ENCODE measurements at places on chromosomes 13 and 19. TPM values are rescaled to one million over a fixed set of nuclear protein-coding genes. Genes with fewer than 3 reads are reported as not detected.
A peak's percentile ranks its signal among the peaks of the same experiment; 100 is the strongest.

ACP7 gene
- not detected for total RNA-seq

PRR36 gene
- total RNA-seq: 0.07 TPM

LILRB1 gene
- total RNA-seq: 1.0 TPM

KLK2 gene
- total RNA-seq: not detected

TEKTIP1 gene
- total RNA-seq: 0.80 TPM

ZNF729 gene
- not detected for total RNA-seq

NLRP7 gene
- not detected for total RNA-seq

ANGPTL8 gene
- total RNA-seq: not detected

DNA sequence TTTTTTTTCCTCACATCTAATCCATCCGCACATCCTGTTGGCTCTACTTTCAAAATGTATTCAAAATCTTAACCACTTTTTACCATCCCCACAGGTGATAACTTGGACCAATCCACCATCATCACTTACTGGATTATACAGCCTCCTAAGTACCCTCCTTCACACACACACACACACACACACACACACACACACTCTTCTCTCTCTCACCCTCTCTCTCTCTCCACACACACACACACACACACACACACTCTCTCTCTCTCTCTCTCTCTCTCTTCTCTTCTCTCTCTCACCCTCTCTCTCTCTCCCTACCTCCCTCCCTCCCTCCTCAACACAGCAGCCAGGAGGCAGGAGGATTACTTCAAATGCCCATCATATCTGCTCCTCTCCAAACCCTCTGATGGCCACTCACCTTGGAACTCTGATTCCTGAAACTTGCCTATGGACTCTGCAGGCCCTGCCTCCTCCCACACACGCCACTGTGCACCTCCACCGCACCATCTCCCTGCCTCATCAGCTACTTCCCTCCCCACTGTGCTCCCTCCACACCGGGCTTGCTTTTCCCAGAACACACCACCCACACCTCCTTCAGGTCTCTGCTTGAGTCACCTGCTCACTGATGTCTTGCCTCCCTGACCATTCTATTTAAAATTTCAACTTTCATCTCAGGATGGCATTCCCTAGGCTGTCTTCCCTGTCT is 39.7 kb downstream of the RCBTB2 start:
- DNase-seq: no peak

DNA sequence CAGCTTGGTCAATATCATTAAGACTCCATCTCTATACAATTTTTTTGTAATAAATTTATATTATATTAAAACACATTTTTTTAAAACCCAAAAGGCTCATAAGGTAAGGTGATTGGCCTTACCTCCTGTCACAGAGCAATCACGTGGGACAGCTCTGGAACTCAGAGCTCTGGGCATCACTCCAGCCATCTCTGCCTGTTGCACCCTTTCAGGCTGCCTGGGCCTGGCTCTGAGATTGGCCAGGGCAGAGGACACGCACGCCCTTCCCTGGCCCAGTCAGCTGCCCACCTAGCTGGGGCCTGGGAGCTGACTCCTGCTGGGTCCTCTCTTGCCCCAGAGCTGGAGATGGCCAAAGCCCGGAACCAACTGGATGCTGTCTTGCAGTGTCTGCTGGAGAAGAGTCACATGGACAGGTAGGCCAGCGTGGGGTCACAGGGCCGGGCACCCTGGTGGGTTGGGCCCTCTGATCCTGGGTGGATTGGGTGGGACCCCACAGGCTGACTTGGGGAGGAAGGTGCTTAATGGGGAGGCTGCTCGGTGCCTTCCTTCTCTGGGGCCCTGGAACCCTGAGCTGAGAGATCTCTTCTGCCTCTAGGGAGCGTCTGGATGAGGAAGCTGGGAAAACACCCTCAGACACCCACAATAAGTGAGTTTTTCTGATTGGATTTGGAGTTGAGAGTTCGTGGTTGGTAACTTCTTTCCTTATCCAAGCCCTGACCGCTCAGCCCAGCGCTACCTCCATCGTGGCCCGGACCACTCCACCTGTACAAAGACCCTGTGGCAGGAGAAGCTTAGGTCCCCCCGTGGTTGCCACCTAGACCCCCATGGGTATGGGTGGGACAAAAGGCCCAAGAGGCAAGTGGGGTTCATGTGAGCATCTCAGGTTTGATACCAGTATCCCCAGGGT is 3.7 kb downstream of the LIN37 start:
- DNase-seq: no peak

DNA sequence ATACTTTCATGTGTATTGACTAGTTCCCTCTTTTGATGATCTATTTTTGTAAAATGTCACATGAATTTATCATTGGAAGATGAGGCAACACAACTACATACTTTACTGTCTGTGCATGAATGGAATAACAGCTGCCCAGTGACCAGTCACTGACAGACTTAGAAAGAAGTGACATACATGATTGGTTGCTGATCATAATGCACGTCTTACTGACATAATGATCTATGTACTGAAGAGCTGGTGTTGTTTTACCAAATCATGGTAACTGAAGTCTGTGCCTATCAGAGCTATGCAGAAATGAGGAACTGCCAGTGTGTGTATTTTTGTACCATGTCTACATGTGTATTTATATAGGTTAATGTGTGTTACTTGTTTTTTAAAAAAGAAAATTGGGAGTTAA is 26.5 kb downstream of the GPR18 start:
- no peak for DNase-seq

DNA sequence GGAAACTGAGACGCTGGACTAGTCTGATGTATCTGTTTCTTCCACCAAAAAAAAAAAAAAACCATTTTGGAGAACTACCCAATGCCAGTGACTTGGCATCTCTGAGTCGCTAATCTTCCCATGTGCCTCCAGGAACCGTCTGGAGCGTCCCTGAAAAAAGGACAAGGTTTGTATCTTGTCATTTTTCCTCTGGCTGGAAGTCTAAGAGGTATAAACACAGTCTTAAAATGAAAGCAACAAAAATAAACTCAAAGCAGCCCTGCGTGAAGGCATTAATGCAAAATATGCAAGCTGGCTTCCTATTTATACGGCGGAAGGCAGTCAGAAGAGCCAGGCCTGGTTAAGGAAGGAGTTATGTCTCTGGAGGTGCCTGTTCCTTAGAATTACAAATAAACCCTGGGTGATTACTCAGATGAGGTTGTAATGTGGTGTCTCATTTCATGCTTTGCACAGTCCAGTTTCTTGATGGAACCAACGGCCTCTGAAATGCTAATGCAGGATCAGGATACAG is 20.3 kb downstream of the ACTN4 start:
- DNase-seq: no peak

GRCh38 chr19:48480558-48481500 is 11.7 kb downstream of the CYTH2 start:
- peak; percentile 63 for DNase-seq

DNA sequence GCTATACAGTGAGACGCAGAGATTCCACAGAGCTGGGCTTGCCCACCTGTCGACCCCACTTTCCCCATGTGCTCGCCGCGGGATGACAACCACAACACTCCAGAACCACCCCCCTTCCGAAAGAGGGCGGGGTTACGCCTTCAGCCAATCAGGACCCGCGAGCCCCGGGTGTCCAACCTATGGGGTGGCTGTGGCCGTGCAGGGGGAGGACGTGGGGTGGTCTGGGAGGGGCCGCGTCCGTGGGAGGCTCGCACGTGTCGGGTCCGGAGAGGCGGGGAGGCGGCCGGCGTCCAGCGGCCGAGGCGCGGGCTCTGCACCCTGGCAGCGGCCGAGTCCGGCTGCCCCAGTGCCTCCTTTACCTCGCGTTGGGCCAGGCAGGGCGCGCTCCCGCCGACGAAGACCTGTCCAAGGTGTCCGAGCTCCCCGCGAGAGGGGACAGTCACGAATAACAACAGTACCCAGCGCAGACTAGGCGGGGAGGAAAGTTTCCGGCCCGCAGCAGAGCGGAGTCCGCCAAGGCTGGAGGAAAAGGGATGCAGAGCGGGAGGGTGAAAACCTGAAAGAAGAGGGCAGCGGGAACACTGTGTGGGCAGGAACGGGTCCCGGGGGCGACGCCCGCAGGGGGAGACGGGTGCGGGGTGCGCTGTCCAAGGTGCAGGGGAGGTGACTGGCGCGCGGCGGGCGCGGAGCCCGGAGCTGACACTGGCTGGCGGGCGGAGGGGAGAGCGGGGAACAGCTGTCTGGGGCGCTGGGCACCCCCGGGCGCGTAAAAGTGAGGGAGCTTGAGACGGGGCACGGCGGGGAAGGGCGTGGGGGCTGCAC is 911 bp downstream of the ENOX1 start:
- DNase-seq: peak; percentile 90

- DNase-seq: peak; percentile 25
Observed at GRCh38 chr19:35307931-35308330, 16.0 kb downstream of the MAG start.

GRCh38 chr19:15730538-15730937 is 2.7 kb downstream of the OR10H2 start:
- DNase-seq: no peak

- no peak for DNase-seq
Observed at GRCh38 chr19:2260341-2260805, 4.2 kb upstream of the JSRP1 start.

GRCh38 chr19:54299126-54299498 is 13.9 kb downstream of the LILRA5 start:
- no peak for DNase-seq

GRCh38 chr19:29596080-29596727 is 9.9 kb upstream of the POP4 start:
- no peak for DNase-seq

DNA sequence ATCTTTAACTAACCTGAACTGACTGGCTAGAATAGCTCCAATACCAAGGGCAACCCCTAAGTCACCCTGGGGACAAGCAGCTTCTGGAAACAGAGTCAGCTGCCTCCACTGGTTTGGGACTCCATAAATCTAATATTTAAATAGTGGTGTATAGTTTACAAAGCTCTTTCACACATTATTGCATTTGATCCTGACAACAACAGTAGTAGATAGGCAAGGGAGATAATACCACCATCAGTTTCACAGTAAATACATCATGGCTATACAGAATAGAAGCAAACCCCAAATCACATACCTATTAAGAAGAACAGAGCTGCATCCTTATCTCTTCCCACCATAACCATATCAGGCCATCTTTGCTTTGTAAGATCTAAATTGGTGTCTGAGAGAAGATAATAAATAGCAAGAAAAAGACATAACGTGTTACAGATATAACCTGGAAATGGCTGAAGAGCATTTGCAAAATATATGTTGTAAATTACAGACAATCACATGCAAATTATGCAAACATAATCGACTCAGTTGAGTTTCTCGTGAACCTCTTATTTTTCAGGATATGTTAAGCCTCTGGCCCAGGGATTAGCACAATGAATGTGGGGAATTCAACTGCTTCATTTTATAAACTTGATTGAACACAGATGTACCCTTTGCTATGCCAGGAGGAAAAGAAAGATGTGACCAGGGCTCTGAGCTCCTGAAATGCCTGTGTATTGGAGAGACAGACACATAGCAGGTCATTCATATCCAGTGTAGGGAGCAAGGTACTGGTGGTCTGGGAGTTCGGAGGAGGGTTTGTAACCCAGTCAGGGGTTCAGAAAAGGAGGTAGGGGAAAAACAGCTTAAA is 142.5 kb downstream of the SLC7A1 start:
- no peak for DNase-seq

GRCh38 chr13:108606424-108606823 is 23.0 kb upstream of the MYO16 start:
- no peak for DNase-seq

DNA sequence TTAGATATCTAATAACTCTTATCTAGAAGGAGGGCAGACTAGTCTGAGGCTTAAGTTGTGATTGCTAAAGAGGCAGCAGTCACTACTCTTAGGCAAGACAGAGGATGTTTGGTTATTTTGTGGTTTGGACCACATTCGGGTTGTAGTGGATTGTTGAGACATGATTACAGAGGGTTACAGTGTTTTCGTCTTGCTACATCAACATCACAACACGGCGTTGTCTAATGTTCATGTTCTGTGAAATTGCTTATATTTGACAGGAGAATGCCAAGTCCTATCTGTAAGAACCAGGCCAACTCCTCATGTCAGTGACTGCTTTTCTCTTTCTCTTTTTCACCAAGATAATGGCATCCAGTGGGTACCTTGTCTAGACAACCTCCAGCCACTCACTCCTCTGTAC is 16.8 kb upstream of the TM9SF2 start:
- DNase-seq: no peak

GRCh38 chr13:95381212-95381527 is 79.9 kb upstream of the ABCC4 start:
- peak; percentile 33 for DNase-seq

DNA sequence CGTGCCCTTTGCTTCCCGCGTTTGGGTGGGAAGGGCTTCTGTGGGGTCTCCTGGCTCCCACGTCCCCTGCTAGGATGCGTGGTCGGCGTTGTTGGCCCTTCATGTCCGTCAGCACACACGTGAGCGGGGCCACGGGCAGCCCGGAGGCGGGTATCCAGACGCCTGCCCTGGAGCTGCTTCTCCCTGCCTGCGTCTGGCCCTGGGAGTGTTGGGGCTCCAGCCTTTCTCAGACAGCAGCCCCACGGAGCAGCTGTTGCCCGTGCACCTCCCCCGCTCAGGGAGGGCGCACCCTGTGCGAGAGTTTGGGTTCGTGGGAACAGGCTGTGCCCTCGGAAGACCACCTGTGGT is 14.5 kb downstream of the DAZAP1 start:
- no peak for DNase-seq

DNA sequence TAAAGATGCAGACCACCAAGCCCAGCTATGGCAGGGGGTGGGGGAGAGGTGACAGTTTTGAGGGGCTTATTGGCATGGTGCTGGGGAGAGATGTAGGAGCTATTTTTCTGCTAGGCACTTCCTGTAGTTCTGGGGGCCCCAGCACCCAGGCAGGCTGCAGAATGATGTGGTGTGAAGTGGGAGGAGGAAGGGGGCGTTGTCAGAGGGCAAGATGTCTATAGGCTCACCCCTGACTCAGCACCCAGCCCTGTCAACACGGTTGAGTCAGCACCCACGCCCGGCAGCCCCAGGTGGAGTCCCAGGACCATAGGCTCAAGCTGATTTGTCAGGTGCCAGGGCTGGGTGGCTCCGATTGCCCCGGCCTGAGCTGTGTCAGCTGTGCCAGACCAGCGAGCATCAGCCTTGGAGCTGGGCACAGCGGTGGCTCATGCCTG is 5.8 kb downstream of the KLF2 start:
- peak; percentile 88 for DNase-seq

All from heart left ventricle (tissue), 16 donors.